Activated naive CD4-positive, alpha-beta T cell treated with Interleukin-2 at 50 U/mL for 16 hours (primary cell): ENCODE measurements at places on chromosomes 3 and 15.

- DNase-seq = no peak
These were observed 7.5 kb upstream of the GCSAM start for GRCh38 chr3:112140584-112140983.

DNA sequence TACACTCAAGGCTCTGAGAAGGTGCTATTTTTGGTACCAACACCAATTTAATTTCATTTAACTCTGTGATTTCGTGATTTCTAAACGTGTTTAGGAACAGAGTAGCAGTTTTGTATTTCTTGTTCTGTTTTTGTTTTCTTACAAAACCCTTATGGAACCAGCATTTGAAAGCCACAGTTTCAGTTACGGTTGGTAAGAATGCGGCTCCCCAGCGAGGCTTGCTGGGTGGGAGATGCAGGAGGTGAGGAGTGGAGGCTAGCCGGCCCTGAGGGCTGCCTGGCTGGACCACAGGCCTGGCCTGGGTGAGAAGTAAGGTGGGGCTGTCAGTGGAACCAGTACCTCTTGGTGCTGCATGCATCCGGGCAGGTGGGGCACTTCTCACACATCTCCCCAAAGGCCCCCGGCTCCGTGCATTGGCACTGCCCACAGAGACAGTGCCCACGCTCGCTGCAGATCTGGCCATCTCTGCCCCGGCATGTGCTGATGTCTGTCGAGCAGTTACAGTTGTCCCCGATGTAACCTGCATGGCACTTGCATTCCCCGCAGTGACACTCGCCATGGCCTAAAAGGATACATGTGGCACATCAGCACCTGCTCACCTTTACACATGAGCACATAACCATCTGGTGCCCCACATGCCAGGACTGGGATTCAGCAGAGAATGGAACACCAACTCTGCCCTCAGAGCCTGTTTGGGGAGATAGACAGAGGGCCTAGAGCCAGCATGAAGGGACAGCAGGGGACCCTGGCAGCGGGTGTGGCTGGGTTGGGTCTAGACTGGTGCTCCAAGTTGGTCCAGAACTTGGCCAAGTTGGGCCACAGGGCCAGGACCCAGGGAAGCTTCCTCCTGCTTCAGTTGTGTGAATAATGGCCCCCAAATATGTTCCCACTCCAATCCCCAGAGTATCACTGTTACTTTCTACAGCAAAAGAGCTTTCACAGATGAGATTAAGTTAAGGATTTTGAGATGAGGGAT lies 43.4 kb downstream of the UMPS start:
- DNase-seq = no peak

- no peak for DNase-seq
These were observed 32.7 kb downstream of the HDGFL3 start for GRCh38 chr15:83174891-83175290.

DNA sequence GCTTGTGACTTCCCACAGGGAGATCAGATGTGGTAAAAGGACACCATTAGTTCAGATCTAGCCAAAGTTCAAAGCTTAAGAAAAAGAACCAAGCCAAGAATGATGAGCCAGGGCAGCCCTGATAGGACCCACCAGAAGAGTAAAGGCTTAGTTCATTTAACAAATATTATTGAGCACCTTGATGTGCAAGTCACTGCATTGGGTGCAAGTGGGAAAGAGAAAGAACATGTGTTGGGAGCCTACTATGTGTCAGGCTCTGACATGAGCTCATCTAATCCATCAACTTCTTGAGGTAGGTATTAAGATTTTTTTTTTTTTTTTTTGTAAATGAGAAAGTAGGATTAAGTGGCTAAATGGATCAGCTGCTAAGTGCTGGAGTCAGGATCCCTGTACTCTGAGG lies 53.4 kb upstream of the PIAS1 start:
- DNase-seq = no peak

- no peak for DNase-seq
These were observed 298.4 kb downstream of the KCNH8 start for GRCh38 chr3:19446687-19447086.

DNA sequence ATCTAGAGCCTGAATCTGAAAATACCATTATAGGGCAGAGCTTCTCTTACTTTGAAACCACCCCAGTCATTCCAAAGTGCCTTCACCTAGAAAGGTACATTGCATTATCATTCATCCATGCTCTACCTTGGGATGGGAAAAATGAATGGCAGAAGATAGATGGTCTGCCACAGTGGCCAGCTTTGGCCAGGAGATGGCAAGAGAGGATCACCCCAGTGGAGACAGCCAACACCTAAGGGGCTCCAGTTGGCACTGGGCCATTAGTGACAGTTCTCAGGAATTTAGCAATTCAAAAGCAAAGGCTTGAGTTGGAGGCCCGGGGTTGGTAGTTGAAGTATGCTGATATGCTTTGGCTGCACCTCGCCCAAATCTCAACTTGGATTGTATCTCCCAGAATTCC lies 253.6 kb upstream of the MRPL3 start:
- DNase-seq = no peak

DNA sequence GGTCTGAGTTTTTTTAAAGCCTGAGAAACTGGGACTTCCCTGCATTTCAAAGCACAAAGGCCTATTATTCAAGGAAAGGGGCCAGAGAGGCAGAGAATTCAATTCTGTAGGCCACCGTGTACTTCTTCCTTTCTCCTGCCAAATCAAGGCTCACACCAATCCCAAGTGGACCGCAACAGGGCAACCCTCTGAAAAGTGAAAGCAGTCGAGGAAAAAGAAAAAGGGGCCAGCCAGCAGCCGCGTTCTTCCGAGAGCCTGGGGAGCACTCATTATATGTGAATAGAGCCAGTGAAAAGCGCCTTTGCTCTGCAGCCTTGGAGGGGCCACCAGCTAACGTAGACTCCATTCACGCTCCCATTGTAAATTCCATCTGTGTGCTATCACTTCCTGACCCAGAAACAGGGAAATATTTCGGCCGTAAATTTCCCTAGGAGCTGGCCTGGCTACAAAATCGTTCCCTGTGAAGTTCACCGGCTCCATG lies 45.9 kb upstream of the THUMPD3 start:
- DNase-seq = no peak

DNA sequence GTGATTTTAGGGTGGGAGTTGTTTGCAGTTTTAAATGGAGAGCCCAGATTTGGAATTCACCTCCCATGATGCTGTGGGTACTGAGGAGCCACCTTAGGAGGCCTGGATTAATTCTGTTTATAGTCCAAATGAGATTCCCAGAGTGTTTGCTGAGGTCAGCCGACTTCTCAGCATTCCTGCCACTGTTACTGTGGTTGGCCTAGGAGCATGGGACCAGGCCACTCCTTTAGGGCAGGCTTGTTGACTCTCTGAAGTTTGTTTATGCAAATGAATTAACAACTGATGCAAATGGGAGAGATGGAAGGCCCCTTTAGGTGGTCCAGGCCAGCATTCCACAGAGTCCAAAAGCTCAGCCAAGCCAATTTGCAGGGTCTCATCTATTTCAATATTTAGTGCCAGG lies 46.1 kb downstream of the CACNA2D3 start:
- DNase-seq = no peak

DNA sequence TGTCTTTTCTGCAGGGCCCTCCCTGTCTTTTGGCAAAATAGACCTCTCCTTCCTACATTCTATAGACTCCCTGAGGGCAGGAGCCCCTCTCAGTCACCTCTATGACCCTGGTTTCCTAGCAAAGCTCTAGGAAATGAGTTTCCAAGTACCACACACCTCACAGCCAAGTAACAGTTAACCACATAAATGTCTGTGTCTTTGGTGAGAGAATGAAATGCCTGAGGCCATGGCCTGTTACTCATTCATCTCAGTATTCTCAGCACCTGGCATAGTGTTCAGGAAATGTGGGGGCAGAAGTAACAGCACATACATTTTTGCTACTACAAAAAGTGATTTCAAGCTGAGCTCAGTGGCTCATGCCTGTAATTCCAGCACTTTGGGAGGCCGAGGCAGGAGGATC lies 21.0 kb downstream of the RFT1 start:
- no peak for DNase-seq
